ENCODE measurements at places on chromosomes 7 and 10. TPM values are rescaled to one million over a fixed set of nuclear protein-coding genes. Genes with fewer than 3 reads are reported as not detected.

DNA sequence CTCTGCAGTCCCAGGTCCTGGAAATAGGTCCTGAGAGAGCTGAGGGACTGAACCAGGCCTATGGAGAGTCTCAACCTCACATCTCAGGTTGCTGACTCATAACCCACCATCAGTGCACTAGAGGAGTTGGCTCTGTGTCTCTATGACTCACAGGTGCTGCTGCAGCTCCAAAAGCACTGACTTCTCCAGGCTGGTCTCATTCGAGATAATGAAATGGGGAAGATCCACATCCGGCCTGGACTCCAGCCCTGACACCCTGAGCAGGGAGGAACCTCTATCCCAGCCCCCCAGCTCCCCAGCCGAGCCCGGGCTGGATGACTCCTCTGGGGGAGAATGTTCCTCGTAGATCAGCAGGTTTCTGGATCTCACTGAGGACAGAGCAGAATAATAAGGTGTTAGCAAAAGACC is 35.5 kb upstream of the DGKI start:
- no peaks in the 10 kb centered on the region for H3K27me3 ChIP-seq
- H3K4me3 ChIP-seq = no peak overlapping the region
- DNase-seq = no peak
- H3K36me3 ChIP-seq = peaks cover 14% of the 10 kb centered on the region

DNA sequence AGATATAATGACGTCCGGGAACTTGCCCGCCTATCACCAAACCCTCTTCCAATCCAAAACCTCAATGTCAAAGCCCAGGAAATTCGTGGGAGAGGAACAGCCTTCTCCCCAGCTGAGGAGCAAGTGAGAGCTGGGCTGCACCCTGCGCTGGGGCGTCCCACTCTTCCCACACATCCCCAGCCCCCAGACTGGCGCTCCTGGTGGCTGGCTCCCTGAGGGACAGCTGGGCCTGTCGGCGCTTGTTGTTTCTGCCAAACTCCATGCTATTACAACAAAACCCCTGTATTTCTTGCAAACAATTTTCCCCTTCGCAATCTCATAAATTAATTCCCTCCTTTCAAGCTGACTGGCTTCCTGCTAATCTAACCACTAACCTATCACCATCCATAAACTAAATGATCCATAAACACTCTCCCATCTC is 53.0 kb downstream of the GRID1 start:
- no peaks in the 10 kb centered on the region for H3K27me3 ChIP-seq
- no peak overlapping the region for H3K4me3 ChIP-seq
- DNase-seq = no peak
- no peaks in the 10 kb centered on the region for H3K4me1 ChIP-seq

DNA sequence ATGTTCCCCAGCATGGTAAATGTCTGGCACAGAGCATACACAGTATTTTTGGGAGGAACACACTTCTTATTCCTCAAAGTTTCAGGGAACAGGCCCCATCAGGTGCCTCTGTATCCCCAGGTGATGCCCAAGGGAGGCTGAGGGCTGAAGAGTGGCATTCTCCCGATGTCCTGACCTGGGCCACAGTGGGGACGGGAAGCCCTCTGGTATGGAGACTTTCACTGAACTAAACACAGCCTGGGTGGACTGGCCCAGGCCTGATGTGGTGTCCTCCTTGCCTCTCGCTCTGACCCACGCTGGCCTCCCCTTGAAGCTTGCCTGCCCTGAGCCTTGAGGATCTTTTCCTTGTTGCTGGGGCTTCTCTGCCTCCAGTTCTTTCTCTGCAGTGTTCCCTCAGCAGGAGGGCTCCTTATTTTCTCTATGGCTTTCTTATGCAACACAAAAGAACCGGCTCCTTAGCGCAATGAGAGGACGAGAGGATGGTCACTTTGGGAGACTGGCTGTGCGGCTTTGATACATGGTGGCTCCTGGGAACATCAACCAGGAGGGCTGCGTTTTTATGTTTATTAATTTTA is 157.5 kb upstream of the TNS3 start:
- no peaks in the 10 kb centered on the region for H3K4me1 ChIP-seq
- no peak overlapping the region for H3K27ac ChIP-seq
- H3K36me3 ChIP-seq = no peaks in the 10 kb centered on the region
- no peaks in the 10 kb centered on the region for H3K27me3 ChIP-seq
- DNase-seq = no peak

PMPCB gene
- total RNA-seq = 67.7 TPM

- peak overlapping the region; percentile 84 for H3K27ac ChIP-seq
- no peaks in the 10 kb centered on the region for H3K36me3 ChIP-seq
- no peak overlapping the region for H3K4me3 ChIP-seq
- no peak for DNase-seq
- no peaks in the 10 kb centered on the region for H3K27me3 ChIP-seq
These were observed 7.9 kb downstream of the ESYT2 start for GRCh38 chr7:158821171-158822031.

Measured in thymus (tissue), 14 donors.